ENCODE measurements at places on chromosomes 3 and 15.

- DNase-seq, result no peak
Observed at GRCh38 chr15:40511093-40511471, 40.3 kb downstream of the CHST14 start.

- DNase-seq, result no peak
Observed at GRCh38 chr3:135633078-135633477, 332.4 kb upstream of the PPP2R3A start.

DNA sequence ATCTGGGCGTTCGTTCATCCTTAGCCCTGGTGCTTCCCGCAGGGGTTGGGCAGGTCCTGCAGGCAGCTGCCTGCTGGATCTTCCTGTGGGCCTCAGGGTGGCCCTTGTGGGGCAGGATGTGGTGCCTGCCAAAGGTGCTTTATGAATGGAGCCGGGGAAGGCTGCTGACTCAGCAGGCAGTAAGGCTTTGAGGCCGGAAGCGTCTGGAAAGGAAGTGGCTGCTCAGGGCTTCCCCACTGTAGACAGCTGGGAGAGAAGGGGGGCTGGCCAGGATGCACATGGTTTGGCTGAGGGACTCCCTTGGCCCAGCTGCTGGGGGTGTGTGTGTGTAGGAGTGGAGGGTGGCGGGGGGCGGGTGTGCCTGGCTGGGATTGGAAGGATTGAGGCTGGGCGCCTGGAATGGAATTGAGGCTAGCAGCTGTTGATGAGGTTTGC lies 12.9 kb downstream of the CD276 start:
- DNase-seq, result peak; percentile 38

- peak; percentile 52 for DNase-seq
Observed at GRCh38 chr3:50154840-50155490, at the start of gene SEMA3F. Gene SEMA3F (plus strand): TSS chr3:50155324. CDS start chr3:50159623, 4,299 bp downstream.

GRCh38 chr3:4731543-4732111 lies 238.5 kb downstream of the ITPR1 start:
- no peak for DNase-seq

GRCh38 chr3:123621186-123621849 lies 36.5 kb upstream of the HACD2 start:
- DNase-seq, result no peak

DNA sequence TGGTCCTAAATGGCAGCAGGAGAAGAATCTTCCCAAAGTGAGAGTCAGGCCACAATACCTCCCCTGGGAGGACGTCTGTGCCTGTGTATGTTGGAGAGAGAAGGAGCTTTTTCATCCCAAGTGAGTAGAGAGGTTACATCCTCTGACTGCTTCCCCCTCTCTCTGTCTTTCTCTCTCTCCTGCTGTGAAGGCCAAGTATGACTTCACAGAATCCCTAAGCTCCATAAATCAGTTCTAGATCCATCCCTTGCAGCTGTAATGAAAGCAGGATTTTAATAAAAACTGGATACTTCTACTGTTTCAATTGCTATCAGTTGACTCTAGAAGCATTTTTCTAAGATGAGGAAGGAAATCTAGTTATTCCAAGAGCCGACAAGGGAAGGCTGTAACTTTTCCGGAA lies 389.1 kb upstream of the PROK2 start:
- DNase-seq, result no peak

- DNase-seq, result no peak
Observed at GRCh38 chr15:73385205-73385604, 16.4 kb upstream of the HCN4 start.

GRCh38 chr3:159674583-159674982 lies 314.1 kb upstream of the IL12A start:
- no peak for DNase-seq

GRCh38 chr15:70379134-70379533 lies 281.4 kb upstream of the TLE3 start:
- DNase-seq, result no peak

DNA sequence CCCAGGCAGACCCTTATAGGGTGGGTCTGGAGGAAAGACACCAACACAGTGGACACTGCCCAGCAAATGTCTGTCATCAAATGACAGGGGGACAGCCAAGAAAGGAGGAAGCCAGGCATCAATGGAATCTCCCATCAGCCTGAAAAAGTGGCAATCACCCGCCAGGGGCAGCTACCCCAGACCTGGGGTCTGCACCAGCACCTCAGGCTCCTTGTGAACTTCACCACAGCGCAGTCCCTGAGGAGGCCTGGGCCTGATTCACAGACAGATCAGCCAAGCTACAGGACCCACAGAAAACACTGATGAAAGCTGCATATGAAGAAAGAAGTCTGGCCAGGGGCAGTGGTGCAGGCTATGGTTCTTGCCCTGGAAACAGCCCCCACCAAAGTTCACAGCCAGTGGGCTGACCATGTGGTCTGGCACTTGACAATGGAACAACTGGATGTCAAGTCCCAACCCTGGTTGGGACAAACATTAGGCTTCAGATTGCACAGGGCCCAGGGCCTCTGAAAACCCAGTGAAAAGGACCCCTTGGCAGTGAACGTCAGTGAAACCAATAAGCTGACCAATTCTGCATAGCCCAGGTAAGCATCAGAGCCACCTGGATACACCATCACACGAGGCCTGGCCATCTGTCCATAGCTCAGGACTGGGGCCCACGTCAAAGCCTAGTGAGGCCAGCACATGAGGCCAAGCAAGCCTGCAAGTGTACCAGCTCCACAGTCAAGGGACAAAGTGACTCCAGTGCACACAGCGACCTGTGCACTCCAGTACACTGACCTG lies 29.1 kb downstream of the ALS2CL start:
- DNase-seq, result no peak

- DNase-seq, result no peak
Observed at GRCh38 chr3:116433552-116433951, 11.7 kb downstream of the LSAMP start.

- DNase-seq, result no peak
Observed at GRCh38 chr15:89654301-89654761, 936 bp downstream of the KIF7 start.

GRCh38 chr3:105891101-105891500 lies 22.3 kb upstream of the CBLB start:
- DNase-seq, result no peak

DNA sequence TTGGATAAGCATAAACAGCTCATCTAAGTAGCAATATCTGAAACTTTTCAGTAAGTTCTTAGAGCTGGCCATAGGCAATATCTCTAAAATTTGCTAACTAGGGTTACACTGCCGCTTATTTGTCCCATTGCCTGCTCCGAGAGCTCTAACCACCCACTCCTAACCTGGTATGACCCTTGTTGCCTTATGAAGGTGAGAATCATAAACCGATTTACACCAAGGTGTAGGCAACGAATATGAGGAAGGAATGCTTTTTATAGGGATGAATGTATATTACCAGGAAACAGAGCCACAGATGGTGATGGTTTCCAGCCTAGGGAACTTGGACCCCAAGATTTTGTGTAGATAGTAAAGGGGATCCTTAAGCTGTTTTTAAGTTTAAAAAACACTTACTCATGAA lies 440.9 kb downstream of the PDCD6IP start:
- no peak for DNase-seq

DNA sequence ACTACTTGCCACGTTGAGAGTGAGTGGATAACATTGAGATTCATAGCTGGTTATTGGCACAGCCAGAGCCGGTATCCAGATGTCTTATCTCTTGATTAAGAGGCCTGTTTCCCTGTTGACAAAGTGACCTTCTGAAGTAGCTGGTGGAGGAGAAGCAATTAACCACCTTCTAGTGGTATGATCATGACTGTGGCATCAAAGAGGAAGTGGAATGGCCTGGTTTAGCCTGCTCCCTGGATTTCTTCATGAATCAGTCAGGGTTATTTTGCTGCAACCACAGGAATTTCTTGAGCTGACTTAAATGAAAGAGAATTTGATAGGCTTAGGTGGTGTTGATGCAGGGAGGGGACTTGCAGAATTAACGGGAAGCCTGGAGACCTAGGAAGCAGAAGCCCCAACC lies 398.3 kb downstream of the MFSD1 start:
- no peak for DNase-seq

DNA sequence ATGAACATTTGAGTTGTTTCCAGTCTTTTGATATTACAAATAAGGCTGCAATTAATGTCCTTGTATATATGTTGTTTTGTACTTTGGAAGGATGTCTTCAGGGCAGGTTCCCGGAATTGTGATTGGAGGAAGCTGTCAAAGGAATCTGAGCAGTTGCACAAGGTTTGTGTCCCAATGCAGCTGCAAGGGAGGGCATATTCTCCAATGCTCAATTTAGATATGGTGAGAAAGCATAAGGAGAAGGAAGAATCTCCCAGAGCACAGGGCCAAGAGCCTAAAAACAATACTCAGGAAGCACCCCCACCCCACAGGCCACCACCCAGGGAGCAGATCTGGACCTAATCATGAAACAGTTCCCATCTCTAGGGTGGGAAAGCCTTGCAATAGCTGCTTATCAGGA lies 228.0 kb upstream of the LRRFIP2 start:
- no peak for DNase-seq

DNA sequence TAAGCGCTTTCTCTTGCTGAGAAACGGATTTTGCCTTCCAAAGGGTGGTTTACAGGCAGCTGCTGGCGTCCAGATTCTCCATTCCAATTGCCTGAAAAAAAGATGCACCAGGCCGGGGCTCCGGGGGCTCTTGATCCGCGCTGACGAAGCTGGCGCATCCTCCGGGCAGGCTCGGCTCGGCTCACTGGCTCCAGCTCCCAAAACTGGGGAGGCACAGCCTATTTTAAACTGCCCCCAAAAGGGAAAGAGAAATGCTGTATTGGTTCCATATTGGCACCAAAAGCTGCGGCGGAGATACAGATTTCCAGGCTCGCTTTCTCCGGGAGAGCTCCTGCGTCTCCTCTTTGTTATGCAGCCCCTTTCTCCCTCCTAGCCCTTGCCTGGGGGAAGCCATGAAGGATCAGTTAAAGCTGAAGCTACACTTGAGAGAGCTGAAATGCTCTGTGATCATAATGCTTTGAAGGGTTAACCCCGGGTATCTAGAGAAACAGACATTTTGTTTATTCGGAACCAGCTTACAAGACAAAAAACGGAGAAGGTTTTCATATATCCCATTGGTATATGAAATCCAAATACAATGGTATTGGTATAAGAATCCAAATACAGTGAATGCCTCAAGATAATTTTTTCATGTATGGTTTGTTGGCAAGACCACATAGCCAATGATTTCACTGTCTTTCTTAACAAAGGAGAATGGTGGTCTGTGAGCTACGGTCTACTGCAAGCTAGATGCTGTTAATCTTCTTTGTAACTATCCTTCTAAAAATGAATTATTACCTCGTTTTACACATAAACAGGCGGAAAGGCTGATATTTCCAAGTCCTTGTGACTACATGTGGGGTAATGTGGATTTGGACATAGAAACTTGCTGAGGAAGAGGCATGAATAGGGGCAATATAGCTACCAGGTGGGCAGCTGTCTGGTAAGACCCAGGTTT lies 693 bp downstream of the CD200 start:
- DNase-seq, result no peak

Measured in stimulated activated CD4-positive, alpha-beta T cell treated with anti-CD3 and anti-CD28 coated beads, TNF-alpha, amount 100 ng/mL, for 4 hours (primary cell).